ENCODE measurements at places on chromosomes 4 and X.

DNA sequence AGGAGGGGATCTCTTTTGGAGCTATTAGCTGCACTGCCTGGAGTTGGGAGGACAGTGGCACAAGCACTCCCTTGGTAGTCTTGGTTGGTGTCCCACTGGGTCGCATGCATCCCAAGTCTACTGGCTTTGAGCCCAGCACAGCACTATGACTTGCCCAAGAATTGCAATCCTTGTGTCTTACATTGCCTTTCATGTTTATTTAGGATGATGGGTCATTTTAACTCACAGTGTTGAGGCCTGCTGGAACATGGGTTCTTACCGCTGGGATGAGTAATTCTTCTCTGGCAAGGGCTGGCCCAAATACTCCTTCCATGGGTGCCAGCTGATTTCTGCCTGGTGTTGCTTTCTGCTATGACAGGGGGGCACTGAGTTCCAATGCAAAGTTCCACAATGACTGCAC lies 185.5 kb downstream of the TEX13C start:
- DNase-seq: no peak

DNA sequence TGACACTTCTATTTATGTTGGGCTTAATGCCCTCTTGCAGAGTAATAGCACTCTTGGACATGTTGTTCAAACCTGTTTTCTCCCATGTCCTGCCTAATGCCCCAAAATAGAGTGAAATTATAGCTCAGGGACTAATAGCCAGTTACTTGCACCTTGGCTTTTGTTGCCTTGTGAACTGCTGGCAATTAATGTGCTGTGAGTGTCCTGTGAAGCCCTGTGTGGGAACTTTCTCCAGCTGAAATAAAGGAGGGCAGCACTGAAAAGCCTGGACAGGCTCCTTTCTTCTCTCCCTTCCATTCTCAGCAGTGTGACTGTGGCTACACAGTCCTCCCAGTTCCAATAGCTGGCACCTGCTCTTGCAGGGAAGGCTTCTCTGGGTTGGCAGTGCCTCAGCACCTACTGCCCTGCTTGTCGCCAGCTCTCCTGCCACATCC lies 72.4 kb downstream of the DCLK2 start:
- no peak for DNase-seq

DNA sequence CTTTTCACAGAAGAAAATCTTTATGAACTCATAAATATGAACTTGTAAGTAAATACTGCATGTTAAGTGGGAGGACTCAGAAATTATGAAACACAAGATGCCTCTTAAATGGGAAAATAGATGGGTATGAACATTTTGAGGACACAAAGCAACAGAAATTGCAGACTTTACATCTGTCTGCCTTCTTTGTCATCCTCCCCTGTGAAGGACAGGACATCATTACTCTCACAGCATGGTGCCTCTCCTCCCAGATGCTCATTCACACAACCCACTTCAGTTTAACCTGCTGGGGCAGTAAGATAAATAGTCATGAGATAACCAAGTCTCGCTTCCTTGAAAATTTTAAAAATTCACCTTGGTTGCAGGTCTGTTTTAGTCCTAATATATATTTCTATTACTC lies 144.5 kb downstream of the APBB2 start:
- no peak for DNase-seq

- peak; percentile 64 for DNase-seq
These were observed 20.9 kb upstream of the MTM1 start for GRCh38 chrX:150547375-150548115.

- DNase-seq: no peak
These were observed 81.2 kb downstream of the ABLIM2 start for GRCh38 chr4:8077181-8078108.

DNA sequence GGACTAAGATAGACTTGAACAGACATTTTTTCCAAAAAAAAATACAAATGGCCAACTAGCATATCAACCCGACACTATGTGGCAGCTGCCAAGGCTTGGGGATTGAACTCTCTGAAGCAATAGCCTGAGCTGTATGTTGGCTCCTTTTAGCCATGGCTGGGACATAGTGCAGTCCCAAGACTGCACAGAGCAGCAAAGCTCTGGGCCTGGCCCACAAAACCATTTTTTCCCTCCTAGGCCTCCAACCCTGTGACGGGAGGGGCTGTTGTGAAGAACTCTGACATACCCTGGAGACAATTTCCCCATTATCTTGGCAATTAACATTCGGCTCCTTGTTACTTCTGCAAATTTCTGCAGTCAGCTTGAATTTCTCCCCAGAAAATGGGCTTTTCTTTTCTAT lies 50.1 kb downstream of the CISD2 start:
- no peak for DNase-seq

DNA sequence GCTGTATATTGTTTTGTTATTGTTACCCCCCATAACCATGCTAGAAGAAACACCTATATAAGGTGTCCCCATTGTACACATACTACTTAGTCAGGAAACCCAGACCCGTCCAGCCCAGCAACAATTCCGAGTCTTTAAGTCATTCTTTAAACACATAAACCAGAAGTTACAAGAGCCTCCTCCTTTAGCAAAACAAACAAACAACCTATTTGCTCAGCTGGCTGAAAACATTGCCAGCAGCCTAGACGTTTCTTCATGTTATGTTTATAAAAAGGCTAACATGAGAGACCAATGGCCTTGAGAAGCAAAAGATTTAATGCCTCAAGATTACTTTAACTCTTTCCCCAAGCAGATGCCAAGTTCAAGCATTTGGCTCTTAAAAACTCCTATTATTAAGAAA lies 1.4 kb downstream of the ACOX3 start:
- no peak for DNase-seq

DNA sequence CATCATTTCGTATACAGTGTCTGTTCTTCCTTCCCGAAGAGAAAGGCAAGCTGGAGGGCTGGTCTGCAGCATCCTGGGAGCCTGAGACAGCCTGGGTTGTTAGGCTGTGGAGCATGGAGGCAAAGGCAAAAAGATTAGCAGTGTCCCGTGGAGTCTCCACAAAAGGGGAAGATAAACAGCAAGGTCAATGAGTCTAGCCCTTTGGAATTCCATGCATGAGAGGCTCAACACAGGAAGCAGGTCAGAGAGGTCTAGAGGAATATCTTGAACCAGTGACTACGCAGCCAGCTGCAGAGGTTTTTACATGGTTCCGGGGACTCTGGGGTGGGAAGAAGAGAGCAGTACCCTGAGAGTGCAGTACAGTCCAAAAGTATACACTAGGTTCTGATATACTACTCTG lies 12.2 kb upstream of the MCF2 start:
- no peak for DNase-seq

DNA sequence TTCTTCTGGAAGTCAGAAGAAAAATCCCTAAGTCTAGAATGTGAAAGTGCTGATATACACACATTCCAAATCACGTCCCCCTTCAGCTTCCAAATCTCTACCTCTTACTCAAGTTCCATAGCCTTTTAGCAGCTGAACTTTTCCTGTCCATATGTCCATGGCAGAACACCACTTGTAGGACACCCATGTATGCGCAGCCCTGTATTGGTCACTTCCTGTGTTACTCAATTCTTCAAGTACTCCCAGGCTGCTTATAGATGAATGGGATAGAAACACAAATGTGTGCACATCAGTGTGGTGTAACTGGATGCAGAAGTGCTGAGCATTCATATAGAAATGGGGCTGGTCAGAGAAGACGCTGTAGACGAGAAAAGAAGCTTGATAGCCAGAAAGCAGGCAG lies 18.8 kb downstream of the SRPX2 start:
- DNase-seq: no peak

DNA sequence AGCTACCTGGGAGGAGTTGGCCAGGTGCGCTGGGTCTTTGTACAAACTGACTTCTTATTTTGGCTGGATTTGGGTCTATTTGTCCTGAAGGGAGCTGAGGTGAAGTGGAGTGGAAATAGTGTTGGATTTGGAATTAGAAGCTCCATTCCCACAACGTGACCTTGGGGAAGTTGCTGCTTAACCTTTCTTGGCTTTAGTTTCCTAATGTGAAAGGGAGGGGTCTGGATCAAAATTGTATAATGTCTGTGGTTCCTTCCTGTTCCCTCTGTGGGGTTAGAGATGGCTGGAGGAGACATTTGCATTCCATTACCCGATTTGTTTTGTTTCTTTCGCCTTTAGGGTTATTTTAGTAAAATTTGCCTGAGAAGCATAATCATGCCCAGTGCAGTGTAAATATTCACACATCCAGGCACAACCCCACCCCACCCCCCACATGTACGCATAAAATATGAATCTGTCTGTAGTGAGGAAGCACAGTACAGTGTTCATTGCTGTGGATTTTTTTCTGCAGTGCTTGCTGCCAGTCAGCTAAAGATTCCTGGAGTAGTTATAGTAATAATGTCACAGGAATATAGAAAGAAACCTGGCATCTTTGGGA lies 21.5 kb downstream of the JADE1 start:
- no peak for DNase-seq

GRCh38 chr4:99610605-99611175 lies 36.1 kb downstream of the MTTP start:
- DNase-seq: no peak

GRCh38 chr4:14582677-14583076 lies 419.6 kb upstream of the CPEB2 start:
- no peak for DNase-seq

DNA sequence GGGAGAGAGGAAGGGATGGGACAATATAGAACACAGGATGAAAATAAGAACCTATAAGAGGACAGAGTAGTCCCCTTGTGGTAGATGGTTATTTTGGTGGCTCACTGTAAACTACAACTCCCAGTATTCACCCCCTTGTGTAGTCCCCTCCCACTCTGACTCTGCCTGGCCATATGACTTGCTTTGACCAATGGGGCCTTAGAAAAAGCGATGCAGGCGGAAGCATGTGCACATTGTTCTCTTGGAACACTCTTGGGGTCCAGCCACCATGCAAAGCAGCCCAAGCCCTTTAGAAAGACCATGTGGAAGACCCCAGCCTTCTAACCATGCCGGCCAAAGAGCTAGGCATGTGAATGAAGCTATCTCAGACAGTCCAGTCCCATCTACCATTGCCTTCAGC lies 415.0 kb downstream of the BCOR start:
- DNase-seq: no peak

GRCh38 chr4:3413675-3414420 lies 27.9 kb upstream of the HGFAC start:
- DNase-seq: no peak

DNA sequence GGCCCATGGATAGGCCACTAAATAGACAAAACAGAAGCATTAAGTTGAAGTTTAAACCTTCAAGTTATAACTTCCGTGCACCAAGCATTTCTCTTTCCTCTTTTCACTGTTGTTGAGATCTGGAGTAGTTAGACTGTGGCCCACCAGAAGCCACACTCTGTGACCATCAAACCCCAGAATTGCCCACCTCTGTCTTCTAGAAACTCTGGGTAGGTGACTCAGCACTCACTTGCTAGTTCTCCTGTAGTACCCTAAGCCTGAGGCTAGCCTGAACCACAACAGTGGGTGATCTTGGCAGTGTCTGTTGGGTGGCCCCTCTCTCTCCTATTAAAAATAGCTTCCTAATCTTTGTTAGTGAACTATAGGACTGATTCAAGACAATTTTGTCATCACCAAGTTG lies 24.6 kb upstream of the CD40LG start:
- no peak for DNase-seq

GRCh38 chrX:107205770-107206696 lies at the start of the genes DNAAF6 and NUP62CL:
Gene DNAAF6, plus strand, starts transcription at chrX:107206611. Its CDS starts 6,265 bp downstream, at chrX:107212876.
Gene NUP62CL, minus strand, starts transcription at chrX:107206433. Its CDS starts 31,287 bp downstream, at chrX:107175146.
- peak; percentile 93 for DNase-seq

DNA sequence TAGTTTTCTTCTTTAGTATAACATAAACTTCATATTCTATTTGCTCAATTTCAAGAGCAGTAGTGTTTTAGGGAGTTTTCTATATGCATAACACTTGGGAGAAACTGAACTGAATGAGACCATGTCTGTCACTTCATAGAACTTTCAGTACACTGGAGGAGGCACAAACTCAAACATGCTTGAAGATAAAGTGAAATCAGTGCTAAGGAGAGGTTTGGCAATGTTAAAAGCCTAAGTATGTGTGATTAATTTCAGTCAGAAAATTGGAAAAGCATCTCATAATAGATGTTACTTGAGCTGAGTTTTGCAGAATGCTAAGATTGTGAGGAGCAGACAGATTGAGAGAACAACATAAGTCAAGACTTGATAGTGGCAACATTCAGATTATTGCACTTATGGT lies 411.2 kb upstream of the HS3ST1 start:
- DNase-seq: no peak

- DNase-seq: no peak
These were observed 3.1 kb downstream of the SPATA18 start for GRCh38 chr4:52054254-52054653.

GRCh38 chr4:1178300-1179088 lies 6.1 kb upstream of the SPON2 start:
- DNase-seq: no peak

DNA sequence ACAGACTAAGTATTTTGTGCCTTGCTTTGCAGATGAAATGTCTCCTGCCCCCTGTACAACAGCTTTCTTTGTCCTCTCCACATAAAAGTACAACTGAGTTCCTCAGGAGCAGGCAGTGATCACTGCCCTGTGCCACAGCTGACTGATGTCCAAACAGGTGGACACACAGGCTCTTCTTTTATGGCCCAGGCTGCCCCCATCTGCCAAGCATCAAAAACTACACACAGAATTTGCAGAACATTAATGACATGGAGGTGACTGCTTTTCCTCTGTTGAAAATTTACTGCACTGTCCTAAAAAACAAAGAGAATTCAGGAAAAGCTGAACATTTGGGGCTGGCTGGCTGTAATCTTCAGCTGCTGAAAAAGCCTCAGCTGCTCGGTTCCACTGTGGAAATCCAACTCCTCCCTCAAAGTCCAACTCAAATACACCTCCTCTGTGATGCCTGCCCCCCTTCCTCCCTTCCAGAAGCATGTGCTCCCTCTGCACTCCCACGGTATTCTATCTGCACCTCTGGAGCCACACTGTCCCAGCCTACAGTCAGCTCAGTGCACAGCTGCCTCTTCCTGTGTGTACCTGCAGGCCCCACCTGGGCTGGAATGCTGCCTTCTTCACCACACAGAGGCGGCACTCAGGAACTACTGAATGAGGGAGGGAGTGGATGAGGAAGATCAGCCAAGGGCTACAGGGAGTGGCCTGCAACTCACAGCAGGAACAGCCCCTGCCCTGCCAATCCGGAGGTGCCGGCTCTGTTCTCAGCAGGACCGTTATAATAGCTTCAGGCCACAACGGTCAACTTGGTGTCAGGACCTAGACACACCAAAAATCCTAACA lies 10.3 kb downstream of the AFAP1 start:
- DNase-seq: no peak

DNA sequence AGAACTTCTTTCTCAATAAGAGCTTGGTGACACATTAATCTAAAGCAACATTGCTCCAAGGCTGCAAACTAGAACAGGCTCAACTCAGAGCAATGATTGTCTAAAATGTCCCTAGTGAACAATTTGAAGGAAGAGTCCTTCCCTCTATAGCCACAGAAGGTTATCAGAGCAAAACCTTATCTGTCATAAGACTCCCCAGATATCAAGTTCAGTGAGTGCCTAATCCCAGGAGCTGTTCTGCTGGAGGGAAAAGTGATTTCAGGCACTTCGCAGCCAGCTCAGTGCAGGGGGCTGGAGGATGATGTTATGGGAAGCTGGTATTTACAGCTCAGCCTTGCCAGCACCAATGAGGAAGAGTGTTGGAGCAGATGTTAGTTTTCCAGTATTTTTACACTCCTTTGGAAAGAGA lies 497.5 kb downstream of the INPP4B start:
- DNase-seq: peak; percentile 18

DNA sequence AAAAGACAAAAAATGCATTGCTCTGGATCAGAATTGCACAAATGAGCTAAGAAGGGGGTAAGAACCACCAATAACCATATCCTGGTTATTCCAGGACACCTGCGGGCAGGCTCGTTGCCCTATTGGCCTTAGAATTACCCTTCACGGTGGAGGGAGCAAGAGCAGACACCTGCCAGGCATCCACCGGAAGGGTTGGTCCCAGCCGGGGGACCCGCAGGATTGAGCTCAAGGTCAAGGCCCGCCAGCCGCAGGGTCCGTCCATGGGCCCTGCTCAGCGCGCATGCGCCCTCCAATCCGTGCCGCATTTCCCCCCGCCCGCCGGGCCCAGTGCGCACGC lies 575 bp downstream of the SLC25A6 start:
- DNase-seq: no peak

All from erythroblast (primary cell).